Esophagus squamous epithelium (tissue), 5 donors: ENCODE measurements at places on chromosomes 7 and 10.

DNA sequence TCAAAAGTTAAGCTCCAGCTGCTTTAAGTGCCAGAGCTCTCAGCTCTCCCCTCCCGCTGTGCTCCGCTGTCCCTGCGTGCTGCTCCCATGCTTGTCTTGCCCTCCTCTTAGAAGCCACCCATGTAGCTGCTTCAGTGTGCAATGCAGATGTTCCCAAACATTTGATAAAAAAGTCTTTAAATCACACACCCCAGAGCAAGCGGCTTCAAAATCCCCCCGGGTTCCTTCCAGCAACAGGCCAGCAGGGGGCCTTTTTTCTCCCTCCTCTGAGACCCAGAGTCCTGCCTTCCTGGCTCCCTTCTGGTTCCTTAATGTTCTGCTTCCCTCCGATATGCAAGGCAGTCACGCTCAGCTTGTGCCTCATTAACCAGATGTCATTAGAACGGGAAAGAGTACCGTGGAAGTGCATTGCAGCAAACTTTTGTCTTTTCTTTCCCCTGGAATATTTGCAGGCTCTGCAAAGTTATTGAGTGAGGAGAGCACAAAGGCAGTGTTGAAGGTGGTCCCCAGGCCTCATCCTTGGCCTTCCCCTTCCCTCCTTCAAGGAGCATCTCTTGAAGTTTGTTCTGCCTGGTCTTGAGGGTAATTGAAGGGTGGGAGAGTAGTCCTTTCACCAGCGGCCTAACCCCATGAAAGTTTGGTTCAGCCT is 25.5 kb downstream of the LDB3 start:
- no peak for DNase-seq

DNA sequence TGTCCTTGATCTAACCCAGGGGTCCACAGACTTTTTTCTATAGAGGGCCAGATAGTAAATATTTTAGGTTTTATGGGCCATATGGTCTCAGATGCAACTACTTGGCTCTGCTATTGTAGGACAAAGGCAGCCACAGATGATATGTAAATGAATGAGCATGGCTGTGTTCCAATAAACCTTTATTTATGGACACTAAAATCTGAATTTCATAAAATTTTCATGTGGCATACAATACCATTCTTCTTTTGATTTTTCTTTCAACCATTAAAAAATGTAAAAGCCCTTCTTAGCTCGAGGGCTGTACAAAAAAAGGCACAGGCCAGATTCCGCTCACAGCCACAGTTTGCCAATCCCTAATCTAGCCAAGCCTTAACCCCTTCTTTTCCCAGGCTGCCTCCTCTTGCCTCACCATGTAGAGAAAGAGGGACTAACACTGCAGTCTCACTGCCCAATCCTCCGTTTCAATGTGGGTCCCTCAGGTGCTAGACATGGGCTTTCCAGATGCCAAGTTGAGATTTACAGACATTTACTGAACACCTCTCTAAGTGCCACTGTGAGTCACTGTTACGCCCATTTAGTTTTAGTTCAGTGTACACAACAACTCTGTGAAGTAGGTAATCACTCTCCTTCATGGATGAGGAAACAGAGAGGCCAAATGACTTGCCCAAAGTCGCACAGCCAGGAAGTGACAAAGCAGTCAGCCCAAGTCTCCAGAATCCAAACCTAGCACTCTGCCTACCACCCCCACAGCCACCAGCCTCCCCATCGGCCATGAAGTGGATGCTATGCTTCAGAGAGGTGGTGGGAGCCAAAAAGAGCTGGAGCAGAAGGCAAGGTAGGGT is 132.6 kb upstream of the PDLIM1 start:
- DNase-seq, result no peak

DNA sequence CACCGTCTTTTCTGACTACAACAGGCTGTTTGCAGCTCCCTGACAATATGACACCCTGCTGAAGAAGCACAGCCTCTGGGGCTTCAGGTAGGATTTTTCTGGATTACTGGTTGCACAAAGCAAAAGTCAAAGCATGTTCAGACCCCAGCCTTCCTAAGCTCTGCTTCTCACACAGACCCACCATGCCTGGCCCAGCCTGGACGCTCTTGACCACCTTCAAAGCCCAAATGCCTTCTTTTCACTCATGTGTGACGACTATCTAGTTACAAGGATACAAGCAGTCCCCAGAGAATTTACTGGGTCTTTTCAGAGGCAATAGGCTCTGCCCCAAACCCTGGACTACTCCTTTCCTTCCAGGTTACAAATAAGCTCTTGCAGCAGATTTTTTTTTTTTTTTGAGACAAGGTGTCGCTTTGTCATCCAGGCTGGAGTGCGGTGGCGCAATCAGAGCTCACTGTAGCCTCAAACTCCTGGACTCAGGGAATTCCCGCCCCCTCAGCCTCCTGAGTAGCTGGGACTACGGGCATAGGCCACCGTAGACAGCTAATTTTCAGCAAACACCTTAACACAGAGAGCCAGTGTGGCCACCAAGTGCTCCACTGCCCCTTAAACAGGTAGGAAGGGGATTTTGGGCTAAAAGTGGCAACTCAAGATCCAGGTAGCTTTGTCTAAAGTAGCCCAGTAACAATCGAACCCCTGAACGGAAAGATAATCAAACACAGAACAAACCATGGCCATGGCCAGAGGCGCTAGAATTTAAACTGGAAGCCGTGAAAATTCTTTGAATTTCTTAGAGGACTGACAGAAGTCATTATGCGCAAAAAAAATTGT is 16.2 kb downstream of the SVIL start:
- no peak for DNase-seq

DNA sequence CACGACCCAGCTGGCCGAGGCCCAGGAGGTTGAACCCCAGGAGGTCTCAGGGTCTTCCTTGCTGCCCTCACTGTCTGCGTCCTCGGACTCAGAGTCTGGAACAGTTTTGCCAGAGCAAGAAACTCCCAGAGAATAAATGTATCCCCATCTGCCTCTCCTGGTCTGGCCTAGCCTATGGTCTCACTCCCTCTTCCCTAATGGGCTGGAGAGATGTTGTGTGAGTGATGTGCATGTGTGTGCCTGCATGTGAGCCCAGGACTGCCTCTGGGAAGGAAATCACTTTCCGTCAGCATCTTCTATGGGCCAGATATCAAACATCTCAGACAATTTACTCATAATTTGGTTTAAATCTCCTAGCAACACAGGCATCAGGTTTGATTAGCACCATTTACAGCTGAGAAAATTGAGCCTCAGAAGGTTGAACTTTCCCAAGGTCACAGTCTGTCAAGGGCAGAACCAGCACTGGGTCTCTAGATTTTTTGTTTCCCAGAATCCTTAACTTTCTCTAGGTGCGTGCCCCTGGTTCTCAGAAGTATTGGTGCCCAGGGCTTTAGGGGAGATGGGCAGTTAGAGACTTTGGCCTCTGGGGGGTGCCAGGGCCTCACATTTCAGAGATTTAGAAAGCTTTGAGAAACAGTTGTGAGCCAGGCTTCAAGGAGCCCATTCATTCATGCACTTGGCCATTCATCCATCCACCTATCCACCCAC is 4.9 kb downstream of the TMEM270 start:
- DNase-seq, result no peak

- no peak for DNase-seq
These were observed 34.9 kb downstream of the FAS start for GRCh38 chr10:89025453-89025852.

GRCh38 chr10:48299692-48300091 is 6.8 kb upstream of the MAPK8 start:
- DNase-seq, result no peak

DNA sequence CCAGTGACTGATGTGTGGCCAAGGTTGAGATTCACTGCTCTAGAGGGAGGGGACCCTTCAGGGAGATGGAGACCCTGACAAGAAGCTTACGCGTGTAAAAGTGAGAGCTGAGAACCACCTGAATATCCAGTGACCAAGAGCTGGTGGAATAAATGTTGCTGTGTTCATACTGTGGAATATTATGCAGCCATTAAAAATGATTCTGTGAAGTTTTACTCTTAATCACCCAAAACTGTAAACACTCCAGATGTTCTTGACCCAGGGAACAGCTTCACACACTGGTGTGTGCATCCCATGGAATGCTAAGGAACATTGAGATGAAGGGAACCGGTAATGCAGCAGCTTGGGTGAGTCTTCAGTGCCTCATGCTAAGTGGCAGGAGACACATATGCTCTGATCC is 4.3 kb upstream of the POLM start:
- DNase-seq, result no peak

- no peak for DNase-seq
These were observed 570.1 kb upstream of the MGMT start for GRCh38 chr10:128896963-128897362.
